ENCODE measurements at places on chromosomes 4 and X.

GRCh38 chr4:33626221-33626620, 2618.1 kb downstream of the ARAP2 start:
- no peak for DNase-seq

DNA sequence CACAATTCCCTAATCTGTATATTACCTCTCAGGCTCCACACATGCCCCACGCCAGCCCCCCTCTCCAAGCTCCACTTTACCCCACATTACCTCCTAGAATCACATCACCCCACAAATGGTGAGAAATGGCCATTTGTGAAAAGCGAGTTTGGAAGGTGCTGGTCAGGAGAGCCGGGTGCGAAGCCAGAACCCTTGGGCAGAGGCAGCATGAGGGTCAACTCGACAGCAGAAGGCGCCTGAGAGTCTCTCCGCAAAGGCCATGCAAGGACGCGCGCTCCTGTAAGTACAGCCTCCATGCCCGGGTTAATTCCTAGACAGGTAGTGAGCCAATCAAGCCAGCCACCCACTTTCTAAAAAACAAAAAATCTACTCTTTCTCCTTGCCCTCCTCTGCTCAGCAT, 42.4 kb downstream of the RHOXF2 start:
- no peak for DNase-seq

DNA sequence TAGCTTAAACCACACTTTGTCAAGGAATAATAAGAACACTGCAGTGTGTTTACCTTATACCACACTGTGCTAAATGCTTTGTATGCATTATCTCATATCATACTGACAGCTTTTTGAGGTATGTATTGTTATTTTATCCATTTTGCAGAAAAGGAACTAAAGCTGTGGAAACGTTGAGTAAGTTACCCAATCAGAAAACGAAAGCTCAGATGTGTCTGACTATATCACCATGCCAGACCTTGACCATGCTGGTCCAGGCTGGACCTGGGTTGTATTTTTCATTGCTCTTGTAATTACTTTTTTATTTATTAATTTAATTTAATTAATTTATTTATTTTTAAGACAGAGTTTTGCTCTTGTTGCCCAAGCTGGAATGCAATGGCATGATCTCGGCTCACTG, 2.1 kb downstream of the HSD17B11 start:
- no peak for DNase-seq

DNA sequence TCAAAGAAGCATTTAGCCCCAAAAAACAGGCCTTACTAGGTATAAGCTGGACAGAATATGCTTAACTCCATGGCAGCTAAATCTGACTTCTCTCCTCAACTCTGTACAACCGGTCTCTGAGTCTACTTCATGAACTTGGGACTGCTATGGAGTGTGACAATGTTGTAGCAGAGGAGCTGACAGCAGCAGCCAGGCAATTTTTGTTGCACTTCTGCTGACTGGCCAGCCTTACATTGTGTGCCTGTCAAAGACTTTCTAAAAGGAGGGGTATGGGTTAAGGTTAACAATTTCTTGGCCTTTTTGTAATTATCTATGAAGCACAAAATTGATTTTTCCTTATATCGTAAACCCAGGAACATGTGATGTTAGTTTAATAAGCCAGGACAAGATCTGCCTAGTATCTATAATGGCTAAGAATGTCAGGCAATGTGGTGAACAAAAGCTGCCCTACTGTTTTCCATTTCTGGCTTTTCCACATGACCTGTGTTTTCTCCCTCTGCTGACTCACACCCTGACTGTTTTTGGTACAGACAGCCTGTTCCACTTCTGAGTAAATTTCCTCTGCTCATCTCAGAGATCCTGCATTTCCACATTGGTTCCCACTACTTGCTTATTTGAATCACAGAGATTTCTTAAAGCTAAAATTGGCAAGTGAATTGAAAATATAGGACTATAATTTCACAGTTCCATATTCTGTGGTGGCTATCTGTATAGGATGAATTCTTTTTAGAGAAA, 9.3 kb downstream of the NOX1 start:
- no peak for DNase-seq

DNA sequence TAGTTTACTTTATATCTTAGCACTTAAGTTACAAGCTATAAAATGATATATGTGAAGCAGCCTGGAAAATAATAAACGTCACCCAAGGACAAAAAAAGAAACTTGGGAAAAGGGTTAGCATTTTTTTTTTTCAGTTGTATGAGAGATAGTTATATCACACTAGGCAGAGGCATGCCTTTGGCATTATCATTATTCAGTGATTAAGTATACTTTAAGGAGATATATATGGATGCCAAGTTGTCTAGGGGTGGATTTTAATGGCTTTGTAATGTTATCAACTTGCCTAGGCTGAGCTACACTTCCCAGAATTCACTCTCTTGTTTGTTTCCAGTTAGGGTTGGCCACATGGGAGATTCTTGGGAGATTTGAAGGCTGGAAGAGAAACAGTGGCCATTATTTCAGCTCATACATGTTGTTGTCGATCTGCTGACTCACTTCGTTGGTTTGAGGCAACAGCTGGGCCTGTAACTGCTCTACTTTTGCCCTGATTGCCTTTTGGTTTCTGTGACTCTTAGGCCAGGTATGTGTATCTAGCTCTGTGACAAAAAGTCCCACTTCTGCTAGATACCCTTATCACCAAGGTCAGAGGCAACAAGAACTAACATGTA, 11.5 kb upstream of the SRPX start:
- DNase-seq: no peak

DNA sequence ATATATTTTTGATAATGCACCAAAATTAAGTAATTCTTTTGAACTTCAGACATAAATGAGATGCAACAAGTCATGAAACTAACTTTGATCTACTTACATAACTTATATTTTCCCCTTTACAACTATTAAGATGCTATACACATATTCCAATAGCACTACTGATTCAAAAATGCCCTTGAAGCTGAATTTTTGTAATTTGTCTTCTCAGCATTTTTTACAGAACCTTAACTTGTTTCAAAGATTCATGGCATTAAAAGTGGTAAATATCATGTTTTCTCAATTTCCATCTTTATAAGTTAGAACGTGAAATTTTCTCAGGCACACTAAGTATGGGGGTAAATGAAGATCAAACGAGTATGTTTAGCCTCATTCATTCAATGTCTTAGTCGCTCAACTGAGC, 460.0 kb upstream of the FAM241A start:
- DNase-seq: no peak

DNA sequence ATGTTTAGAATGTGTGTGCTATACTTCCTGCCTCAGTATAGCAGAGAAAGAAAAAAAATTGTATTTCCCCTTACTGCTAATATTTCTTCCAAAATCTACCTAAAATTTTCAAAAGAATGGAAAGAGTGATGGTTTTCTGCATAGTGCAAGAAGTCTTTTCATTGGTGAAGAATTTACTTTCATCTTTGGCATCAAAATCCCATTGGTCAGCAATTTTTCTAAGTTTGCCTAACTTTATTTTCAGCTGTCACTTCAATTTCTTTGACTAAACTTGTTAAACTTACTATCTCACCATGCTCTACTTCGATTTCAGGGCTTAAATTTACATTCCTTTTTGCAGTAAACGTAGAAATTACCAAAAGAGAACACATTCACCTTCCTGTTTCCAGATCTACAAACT, 44.5 kb upstream of the MAGEB2 start:
- DNase-seq: no peak

DNA sequence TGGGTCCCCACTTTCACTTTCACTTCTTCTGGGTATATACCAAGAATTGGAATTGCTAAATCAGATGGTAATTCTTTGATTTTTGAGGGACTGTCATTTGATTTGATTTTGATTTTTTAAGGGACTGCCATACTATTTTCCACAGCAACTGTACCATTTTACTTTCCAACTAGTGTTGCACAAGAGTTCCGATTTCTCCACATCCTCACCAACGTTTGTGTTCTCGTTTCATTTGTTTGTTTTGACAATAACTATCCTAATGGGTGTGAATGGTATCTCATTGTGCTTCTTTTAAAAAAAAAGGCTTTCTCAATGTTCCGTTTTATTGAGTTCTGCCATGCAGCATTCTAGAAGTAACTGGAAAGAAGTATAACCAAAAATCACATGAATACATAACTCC, 62.6 kb downstream of the C4orf46 start:
- no peak for DNase-seq

- DNase-seq: no peak
Measured at GRCh38 chrX:134482371-134482770, 22.4 kb downstream of the HPRT1 start.

Data from NCI-H187 treated with DMSO at 0.1 percent for 48 hours (cell line).